ENCODE measurements at places on chromosomes 6 and 20.

DNA sequence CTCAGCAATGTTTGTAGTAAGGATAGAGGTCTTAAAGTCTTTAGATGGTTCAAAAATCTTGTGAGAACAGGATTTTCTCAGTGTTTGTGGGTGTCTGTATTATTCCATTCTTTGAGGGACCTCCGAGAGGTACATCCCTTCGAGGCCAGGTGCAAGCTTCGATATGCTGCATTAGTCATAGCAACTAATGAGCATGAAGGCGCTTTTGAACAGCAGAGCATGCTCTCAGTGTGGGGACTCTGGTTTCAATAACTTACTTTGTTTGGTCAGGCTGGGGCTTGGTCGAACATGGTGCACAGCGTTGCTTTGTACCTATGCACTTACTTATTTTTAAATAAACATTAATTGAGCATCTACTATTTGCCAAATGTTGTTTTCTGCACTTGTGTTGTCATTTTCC is 297.9 kb downstream of the CLIC5 start:
- DNase-seq: no peak

DNA sequence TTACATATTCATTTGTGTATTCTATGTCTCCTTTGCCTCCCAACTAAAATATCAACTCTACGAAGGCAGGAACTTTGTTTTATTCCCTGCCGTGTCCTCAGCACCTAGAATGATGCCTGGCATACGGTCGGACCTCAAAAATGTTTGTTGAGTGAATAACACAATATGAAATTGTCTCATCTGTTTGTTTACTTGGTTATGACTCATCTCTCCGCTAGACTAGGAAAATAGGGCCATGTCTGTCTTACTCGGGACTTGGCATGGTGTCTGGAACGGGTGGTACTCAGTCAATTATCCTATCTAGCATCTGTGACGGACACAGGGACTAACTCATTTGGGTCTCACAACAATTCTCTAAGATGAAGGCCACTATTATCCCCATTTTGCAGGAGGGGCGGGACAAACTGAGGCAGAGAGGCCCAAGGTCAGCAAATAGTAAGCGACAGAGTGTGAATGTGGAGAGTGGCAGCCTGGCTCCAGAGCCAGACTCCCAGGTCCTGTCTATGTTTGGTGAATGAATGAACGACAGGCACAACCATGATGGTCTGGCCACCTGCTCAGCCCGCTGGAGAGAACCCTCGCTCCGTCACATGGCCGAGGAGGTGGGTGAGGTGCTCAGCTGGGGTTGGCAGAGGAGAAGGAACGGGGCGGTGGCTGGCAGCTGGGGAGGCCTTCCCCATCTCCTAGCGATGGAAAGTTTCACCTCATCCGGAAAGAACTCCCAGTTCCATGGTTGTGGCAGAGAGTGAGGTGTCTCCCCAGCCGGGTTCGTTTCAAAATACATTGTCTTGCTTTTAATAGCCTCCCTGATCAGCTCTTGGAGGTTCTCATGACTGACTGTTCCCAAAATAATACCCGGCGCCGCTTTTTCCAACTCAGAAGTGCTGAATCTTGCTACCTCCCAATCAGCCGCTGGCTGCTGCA is 27.6 kb upstream of the NFATC2 start:
- no peak for DNase-seq

GRCh38 chr6:41635365-41635764 is 2.9 kb upstream of the MDFI start:
- no peak for DNase-seq

- DNase-seq: no peak
Measured at GRCh38 chr6:119256978-119257462, 92.5 kb downstream of the MAN1A1 start.

- no peak for DNase-seq
Measured at GRCh38 chr6:32082478-32082877, 26.7 kb downstream of the TNXB start.

DNA sequence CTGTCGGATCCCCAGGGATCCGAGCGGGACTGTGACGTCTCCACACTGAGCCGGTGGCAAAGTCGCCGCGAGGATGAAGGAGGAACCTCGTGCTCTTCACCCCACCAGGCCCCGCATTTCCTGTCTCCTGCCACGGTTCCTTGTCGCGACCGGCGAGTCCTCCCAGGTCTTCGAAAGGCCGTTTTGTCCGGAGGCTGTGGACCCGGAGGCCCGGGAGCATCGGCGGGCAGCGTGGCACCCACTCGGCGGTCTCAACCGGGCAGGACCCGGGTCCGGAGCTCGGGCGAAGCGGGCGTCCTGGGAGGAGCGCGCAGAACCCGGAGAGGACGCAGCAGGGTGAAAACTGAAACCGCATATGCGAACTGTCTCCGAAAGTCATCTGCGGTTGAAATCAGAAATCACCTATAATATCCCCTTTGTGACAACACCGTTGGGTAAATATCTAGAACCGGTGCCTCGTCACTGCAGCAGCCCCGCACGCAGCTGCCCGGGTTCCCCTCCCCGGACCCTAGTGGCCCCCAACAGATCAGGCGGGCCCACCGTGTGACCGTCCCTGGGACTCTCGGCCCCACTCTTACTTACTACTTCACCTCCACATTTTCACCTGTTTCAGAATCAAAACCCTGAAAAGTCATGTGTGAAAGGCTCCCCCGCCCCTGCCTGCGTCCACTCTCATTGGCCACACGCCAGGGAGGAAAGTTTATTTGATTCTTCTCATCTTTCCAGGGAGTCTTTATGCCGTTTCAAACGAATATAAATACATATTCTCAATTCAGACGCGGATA is 3.1 kb upstream of the ULBP2 start:
- no peak for DNase-seq

DNA sequence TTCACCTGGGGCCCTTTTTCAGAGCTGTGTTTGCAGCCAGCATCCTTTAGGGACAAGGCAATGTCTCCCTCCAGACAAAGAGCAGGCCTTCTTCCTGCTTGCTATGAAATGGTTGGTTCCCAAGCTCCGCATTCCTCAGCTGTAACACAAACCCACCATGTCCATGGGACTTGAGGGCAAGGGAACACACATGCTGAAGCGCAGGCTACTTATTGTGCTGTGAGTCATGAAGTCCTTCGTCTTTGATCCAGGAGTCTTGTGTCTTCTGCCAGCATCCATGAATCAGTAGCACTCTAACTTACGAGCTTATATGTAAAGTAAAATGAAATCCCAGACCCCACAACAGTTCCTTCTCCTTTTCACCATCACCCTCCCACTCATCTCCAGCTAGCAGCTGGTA is 59.0 kb downstream of the ANKRD60 start:
- no peak for DNase-seq

DNA sequence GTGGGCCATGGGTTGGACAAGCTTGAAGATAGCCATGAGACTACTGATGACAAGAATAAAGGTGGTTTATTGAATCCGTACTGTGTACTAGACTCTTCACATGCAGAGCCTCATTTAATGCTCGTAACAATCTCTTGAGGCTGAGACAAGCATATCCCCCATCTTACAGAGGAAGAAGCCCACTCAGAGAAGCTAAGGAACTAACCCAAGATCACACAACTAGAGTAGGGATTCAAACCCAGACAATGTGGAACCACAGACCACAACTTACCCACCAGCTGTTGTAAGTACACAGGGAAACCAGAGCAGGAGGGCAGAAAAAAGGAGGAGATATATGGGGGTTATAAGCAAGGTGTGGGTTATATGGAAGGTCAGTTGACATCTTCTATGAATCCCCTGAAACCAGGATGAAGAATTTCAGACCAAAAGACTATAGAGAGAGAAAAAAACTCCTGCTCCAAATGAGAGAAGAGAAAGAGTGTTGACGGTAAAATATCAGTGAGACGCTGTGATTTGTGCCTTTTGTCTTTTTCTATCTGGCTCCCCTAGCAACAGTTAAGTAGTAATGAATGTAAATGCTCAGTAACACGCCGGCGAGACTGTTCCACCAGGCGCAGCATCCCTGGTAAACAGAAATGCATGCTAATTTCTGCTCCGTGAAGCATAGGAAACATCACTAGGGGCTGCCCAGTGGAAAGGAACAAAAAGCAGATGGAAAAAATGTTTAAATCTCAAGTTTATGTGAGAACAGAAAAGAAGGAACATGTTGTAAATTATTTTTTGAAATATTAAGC is 80.1 kb upstream of the SLC22A16 start:
- DNase-seq: no peak

DNA sequence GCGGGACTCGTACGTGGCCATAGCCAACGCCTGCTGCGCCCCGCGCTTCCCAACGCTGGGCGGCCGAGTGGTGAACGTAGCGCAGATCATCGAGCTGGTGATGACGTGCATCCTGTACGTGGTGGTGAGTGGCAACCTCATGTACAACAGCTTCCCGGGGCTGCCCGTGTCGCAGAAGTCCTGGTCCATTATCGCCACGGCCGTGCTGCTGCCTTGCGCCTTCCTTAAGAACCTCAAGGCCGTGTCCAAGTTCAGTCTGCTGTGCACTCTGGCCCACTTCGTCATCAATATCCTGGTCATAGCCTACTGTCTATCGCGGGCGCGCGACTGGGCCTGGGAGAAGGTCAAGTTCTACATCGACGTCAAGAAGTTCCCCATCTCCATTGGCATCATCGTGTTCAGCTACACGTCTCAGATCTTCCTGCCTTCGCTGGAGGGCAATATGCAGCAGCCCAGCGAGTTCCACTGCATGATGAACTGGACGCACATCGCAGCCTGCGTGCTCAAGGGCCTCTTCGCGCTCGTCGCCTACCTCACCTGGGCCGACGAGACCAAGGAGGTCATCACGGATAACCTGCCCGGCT is 3.4 kb downstream of the SLC32A1 start:
- no peak for DNase-seq

GRCh38 chr20:24953209-24953575 is 4.1 kb downstream of the CST7 start:
- no peak for DNase-seq

DNA sequence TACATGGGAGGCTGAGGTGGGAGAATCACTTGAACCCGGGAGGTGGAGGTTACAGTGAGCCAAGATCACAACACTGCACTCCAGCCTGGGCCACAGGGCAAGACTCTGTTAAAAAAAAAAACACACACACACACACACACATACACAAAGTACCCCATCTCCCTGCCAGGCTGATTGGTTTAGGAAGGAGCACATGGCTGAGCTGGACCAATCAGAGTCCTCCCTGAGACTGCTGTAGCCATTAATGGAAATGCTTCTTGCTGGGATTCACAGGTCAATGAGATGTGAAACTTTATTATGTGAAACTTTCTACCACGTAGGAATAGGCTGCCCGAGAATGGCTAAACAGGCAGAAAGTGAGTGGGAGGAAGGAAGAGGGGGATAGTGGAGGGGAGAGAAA is 2.9 kb downstream of the TREM1 start:
- no peak for DNase-seq

- DNase-seq: no peak
Measured at GRCh38 chr20:8809107-8809953, 259.6 kb upstream of the PLCB4 start.

DNA sequence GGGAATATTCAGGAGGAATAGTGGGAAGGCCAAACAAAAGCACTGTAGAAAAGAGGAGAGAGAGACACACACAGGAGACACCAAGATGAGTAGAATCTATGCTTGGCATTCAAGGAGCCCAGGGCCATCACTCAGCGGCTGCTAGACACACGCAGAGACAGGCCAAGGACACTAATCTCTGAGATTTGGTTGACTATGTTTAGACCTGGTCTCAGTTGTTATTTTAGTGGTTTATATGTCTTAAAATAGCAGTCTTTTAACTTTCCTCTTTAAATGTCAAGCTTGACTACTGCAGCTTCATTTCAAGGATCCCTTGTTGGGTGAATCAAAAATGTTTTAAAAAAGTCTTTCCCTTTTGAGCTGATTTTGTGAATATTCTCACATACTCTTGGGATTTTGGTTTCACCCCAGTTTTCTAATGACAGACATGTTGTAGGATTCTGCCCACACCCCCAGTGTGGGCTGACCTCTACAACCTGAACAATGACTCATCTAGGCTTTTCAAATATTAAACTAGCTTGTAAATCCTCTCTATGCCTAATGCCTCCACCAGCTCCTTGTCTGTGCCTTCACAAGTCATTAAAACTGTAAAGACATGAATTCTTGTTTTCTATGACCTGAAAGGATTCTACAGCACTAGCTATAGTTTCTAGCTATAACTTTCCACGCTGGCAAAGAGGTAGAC is 142.7 kb upstream of the EXOC2 start:
- DNase-seq: no peak

DNA sequence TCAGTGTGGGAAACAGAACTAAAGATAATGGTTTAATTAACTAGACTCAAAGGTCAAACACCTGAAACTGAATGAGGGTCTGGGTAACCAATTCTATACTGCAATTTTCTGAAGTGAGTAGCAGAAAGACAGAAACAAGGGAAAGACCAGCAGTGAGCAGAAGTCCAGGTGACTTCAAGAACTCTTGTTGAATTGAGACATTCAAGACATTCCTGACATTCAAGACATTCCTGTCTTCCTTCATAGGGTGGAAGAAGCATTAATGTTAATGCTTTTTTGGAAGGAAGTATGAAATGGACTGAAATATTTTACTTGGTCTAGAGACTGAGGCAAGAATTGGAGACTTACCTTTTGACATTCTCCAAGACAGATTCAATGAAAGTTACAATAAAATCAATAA is 529.9 kb upstream of the MMS22L start:
- DNase-seq: no peak

DNA sequence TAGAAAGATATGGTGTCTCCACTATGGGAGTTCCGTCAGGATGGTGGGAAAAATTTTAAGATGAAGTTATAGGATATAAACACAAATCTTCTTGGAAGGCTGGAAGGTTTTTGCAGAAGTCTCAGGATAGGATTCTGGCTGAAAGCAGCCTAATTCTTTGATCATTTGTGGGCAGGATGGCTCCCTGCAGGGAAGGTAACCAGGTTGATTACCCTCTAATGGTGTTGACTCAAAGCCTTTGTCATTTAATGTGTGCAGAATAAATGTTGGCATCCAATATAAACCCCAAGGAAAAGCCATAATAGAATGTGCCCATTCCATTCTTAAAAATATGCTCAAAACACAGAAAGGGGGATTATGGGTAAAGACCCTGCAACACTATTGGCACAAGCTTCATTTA is 204.3 kb downstream of the EPM2A start:
- DNase-seq: no peak

- DNase-seq: no peak
Measured at GRCh38 chr6:160010067-160010466, 41.2 kb downstream of the IGF2R start.

DNA sequence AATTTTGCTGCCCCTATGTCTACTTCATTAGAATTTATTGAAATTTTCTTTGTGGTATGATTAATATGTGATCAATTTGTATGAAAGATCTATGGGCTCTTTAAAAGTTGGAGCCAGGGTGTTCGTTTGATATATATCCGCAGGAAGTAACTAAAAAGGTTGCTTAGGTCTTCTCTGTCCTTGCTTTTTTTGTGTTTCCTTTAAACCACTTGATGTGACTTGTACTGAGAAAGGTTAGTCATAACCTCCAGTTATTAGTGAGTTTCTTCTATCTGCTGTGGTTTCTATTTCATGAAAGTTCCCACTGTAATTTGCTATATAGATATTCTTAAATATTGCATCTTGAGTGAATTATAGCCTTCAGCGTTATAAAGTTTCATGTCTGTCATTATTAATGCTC is 585.3 kb upstream of the ARID1B start:
- no peak for DNase-seq

DNA sequence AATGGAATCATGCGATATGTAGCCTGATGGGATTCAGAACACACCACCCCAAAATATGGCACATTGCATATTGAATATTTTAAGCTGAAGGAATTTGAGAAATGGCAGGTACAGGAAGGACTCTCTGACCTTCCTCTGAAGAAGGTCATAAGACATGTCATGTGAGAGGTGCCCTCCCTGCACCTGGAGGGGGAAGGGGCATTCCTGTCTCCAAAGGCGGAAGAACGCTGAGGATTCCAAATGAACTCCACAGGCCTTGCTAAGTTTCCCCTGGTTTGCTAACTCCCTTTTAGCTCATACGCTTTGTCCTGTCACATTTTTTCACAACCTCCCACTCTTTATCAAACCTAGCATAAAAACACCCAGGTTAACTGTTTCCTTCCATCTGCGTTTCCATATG is 347.8 kb downstream of the CDKAL1 start:
- no peak for DNase-seq
